Stimulated activated CD8-positive, alpha-beta memory T cell treated with anti-CD3 and anti-CD28 coated beads, Interleukin-15, amount 100 ng/mL, for 4 hours (primary cell): ENCODE measurements at places on chromosomes 7 and 10.

DNA sequence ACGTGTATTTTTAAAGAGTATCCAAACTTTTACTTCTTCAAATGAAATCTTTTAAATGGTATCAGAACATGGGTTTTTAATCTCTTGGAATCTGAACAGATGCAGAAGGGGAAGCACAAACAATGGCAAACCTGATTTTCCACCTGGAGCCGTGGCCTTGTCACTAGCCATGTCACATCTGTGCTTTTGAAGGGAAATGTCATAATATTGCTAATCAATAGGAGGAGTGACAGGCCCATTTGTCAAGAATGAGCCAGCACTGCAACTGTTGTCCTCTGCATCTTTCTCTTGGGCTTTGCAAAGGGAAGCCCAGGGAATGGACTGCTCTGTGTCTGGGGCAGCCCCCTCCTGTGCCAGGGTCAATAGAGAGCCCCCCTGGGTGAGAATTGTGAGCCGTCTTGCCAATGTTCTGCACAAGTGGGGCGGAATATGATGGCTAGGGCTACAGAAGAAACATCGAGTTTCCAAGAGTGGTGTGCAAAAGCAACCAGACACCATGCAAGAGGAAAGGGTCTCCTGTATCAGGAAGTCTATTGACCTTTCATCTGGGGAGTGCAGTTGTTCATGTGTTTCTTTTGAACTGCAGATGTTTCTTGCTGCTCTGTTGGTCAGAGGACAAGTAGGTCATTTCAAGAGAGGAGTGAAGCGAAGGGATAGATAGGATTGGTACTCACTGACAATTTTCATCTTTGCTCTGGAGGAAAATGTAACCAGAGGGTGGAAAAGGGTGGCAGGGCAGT is 181.8 kb upstream of the NPVF start:
- no peak for DNase-seq

DNA sequence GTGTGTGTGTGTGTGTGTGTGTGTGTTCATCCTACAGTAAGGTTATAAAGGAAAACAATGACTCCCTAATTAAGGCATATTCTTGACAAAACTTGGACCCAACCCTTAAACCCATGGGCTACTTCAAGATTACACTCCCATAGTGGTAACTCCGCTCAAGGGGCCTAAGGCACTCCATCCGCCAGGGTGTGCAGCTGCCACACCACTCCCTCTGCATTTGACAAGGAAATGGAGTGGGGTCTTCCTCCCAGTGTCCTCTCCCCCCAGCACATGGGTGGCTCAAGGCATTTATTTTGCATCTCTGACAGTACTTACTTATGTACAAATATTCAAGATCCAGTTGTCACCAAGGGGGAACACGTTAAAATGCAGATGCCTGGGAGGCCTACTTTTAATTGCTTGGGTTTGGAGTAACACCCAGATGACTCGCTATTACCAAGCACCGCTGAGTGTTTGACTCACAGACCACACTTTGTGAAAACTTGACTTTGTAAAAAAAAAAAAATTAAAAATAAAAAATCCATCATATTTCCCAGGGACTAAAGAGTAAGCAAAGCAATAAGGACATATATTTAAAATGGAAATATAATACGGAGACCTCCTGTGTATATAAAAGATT is 53.0 kb upstream of the AGR3 start:
- DNase-seq = no peak

DNA sequence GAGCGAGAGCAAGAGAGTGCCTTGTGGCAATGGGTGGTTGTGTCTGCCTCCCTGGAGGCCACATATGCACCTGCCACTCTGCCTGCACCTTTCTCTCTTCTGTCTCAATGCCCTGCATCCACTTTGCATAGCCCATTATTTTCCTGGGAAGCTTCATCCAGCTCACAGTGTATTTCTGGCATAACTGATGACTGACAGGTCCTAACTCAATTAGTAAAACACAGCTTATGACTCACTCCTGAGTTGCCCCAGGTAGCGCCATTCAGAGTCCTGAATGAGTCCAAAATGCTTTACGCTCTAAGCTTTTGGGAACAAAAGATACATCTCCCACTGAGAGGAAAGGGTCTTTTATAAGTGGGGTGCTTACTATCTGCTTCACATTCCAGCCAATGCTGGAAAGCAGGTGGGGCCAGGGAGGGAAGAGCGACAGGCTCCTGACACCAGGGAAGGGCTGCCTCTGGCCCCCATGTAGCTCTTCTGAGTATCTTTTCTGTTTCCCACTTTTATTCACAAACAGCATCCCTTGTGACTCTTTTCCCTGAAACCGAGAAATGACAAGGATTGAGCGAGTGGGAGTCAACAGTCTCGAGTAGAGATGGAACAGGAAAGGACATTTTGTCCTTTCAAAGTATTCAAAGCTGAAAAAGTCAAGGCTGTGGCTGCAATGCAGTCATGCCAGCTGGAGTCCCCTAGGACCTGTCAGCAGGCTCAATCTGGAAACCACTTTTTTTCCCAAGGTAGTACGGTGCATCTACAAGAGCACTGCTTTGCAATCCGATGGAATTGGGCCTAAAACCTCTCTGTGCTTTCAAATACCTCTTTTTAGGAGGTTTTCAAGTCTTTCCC is 479.3 kb upstream of the PODXL start:
- no peak for DNase-seq

DNA sequence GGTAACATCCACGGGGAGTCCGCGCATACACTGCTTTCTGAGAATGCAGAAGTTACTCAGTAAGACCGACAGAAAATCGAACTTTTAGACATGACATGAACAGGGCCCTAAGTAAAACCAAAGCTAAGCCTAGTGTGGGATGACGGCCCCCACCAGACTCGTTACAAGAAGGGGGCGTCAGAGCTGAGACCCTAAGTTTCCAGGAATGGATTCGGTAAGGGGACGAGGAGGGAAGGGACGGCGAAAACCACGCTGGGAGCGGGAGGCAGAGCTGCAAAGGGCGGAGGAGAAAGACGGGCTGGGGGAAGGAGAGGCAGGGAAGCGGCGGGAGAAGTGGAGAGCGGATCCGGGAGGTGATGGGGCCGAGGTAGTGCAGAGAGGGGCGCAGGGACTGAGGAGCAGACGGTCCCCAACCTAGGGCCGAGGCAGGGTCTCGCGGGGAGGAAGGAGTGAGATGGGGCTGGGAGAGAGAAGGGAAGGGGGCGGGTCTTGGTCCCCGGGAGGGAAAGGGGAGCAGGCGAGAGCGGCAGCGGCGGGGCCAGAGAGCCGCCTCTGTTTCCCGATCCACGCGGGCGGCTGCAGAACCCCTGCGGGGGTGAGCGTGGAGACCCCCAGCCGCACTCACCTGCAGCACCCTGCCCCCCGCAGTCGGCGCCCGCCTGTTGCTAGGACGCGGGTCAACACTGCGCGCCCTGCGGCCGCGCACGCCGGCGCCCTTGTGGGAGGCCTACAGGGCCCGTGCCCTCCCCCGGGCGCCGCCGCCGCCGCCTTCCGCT is 513 bp downstream of the ODAD2 start:
- DNase-seq = no peak

DNA sequence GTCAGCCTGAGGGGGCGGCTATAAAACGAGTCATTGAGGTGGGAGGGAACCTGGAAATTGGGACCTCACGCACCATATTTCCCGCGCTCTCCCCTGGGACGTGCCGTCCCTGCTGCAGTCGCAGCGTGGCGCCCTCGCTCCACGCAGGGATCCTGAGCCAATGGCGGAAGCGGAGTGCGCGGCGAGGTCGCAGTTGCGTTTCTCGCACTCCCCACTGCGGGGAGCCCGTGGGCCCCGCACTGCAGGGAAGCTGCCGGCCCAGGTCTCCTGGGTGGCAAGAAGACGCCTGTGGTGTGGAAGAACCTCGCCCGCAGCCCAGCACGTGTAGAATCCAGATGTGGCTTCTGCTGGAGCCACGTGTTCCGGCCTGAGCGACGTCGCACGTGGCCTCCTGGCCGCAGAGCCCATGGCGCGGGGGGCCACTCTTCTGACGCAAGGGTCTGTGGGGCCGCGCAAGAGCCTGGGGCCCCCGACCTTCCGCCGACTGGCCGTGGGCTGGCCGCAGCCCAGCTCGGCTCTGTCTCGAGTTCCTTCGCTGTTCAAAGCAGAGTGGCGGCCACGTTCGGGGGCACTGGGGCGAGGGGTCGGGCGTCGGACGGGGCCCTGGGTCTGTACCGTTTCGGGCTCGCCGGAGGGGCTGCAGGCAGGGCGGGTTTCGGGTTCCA is 26.4 kb downstream of the HIF1AN start:
- DNase-seq = peak; percentile 57

DNA sequence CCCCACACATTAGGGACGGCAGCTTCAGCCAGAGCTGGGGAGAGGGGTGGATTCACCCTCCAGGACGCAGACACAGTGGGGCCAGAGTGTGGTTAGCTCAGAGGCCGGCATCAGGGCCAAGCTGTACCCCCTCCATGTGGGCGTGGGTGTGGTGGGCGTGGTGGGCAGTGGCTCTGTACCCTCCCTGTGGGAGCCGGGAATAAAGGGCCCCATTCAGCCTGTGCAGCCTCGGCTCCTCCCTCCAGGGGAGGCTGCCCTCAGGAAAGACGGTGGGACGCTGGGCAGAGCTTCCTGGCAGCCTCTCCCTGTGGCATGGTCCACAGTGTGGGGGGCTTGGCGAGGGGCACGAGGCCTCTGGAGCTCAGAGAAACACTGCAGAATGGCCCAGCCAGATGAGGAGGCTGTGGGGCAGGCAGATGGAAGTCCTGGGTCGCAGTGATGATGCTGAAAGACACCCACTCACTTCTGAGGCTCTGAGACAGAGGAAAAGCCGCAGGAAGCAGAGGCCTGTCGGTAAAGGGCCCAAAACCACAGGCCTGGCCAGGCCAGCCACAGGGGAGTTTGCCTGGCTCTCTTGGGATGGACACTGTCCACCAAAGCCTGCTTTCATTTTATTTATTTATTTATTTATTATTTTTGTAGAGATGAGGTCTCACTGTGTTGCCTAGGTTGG is 108.0 kb downstream of the SH3PXD2A start:
- no peak for DNase-seq
